ENCODE measurements at places on chromosomes 7 and 10. TPM values are rescaled to one million over a fixed set of nuclear protein-coding genes. Genes with fewer than 3 reads are reported as not detected.

GRCh38 chr7:117857718-117858117, 15.5 kb downstream of the CTTNBP2 start:
- DNase-seq = no peak

The UTF1 gene
- total RNA-seq = not detected

DNA sequence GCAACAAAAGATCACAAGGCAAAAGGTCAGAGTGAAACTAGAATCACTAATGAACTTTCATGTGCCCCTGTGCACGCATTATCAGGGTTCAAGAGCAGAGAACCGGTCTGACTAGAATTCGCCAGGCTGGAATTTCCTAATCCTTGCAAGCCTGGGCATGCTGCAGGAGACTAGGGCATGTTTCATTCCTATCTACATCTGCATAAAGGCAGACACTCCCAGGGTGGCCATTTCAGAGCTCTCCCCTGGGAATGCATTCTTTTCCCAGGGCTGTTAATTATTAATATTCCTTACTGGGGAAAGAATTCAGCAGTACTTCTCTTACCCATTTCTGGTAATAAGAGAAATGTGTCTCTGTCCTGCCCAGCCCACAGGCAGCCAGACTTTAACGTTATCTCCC, 90.5 kb downstream of the CDC14C start:
- no peak for DNase-seq

The PNLIPRP3 gene
- total RNA-seq = not detected

The NYAP1 gene
- total RNA-seq = 9.1 TPM

- DNase-seq = no peak
These were observed 8.8 kb downstream of the HSPA12A start for GRCh38 chr10:116733566-116733965.

DNA sequence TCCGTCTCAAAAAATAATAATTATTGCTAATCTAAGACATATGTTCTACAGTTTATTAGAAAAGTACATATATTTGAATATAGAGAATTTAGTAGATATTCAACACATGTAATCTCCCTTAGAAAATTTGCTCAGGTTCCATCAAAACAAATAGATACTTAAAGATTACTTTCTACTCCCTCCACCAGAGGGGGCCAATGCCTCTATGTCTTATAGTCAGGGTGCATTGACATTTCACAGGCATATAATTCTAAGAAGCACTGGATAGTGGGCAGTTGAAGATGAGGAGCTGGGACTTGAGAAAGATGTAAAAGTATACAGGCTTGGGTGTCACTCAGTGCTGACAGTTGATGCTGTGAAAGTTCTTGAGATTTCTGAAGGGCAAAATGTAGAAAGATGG, 301.6 kb upstream of the HPS1 start:
- DNase-seq = no peak

DNA sequence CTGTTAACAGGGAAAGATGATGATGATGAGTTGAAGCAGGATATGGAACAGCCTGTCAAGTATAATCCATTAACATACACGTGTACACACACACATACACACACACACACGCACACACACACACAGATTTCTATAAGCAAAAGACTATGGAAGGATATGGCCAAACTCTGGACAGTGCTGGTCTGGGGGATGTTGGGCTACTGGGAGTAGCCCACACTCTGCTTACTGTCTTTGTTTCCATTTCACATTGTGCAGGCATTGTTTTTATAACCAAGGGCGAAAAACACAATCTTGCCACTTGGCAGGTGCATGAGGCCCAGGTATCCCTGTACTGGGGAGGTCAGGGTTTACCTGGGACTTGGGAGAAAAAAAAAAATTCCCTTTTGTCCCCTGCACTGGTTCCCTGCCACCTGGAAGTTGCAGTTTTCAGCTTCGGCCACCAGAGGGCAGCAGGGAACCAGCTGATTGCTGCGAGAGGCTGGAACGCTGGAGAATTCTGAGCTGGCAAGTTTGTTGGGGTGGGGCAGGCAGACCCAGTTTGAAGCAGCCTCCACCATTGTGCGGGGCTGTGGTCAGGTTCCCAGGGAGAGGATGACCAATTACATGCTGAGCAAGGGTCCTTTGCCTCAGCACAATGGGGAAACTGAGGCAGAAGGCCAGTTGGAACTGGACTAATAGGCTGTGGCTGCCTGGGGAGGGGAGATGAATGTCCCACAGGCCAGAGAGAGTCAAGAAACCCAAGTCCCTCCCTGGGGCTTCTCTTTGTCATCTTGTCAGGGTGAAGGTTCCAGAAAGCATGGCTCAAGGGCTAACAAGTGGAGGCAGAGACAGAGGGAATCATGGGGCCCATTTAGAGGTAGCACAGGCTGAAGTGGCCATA, 27.3 kb downstream of the PPIF start:
- DNase-seq = peak; percentile 92

GRCh38 chr10:35674843-35675242, 32.7 kb upstream of the FZD8 start:
- no peak for DNase-seq

DNA sequence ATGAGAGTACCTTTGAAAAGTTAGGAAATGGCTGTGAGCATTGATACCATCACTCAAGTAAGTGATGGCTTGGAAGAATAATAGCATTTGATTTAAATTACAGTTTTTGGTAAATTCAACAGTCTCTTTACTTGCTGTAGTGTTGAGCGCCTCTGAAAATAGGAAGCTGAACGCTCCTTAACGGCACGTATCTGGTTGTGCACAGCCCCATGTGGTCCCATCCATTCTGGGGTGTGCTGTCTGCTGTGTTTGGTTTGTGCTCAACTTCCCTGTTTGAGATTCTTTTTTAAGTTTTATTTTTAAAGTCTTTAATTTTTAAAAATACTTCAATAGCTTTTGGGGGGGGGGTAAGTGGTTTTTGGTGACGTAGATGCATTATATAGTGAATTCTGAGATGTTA, 51.5 kb downstream of the DNAJB6 start:
- peak; percentile 12 for DNase-seq

- no peak for DNase-seq
These were observed 99.7 kb downstream of the MAPK8 start for GRCh38 chr10:48406204-48406603.

Measured in sciatic nerve (tissue), 2 donors.